NCI-H1930 (cell line): ENCODE measurements at places on chromosomes 12 and 14.

DNA sequence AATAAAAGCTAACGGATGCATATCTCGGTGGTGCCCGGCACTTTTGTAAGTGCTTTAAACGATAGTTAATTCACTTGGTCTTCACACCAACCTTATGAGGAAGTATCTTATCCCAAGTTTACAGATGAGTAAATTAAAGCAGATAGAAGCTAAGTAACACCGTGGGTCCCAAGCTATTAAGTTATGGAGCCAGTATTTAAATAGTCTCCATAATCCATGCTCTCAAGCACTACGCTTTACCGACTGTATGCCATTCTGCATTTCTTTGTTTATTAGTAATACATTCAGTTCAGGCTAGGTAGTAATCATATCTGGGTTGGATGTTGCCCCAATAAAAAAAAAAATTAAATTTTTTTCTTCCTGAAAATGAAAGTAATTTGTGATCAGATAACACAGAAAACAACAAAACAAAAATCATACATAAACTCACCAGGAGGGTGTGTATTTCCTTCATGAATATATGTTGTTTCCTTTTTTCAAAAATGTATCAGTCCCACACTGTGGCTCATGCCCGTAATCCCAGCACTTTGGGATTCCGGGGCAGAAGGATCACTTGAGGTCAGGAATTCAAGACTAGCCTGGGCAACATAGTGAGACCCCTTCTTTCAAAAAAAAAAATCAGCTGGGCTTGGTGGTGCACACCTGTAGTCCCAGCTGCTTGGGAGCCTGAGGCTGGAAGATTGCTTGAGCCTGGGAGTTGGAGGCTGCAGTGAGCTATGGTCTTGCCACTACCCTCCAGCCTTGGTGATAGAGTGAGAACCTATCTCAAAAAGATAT is 1.4 kb upstream of the M6PR start:
- no peak for DNase-seq

- DNase-seq: no peak
These were observed 31.0 kb upstream of the BTG1 start for GRCh38 chr12:92176646-92177045.

- no peak for DNase-seq
These were observed 3.0 kb upstream of the CRACR2A start for GRCh38 chr12:3755898-3756297.

- no peak for DNase-seq
These were observed 268.1 kb downstream of the EGLN3 start for GRCh38 chr14:33682760-33683159.

DNA sequence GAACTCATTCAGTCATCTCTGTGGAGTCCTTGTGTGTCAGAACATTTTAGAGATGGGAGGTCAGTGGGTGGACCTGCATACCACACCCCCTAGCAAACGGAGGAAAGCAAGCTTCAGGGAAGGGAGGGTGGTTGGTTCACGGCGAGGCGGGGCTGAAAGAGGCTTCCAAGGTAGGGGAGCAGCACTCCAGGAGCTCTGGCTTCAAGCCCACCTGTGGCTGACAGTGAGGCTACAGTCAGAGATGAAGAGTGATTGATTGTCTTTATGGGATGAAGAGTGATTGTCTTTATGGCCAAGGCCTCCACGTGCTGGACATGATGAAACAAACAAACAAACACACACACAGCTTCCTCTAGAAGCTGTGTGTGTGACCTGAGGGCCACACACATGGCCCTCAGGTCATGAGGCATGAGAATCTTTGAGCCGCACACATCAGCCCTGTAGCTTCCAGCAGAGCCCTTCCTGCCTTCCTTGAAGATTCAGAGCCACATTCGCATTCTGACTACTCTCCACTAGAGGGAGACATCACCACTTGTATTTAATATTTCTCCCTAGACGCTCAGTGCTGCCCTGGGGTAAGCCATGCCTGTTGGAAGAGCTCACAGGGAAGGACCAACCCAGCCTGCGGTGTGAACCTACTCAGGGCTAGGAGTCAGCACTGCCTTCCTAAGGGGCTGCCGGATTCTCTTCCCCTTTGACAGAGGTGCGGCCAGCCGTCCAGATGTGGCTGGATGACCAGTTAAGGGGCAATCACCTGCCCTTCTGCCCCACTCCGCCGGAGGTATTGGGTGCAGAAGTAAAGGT is 54.4 kb upstream of the KCNA1 start:
- peak; percentile 86 for DNase-seq

DNA sequence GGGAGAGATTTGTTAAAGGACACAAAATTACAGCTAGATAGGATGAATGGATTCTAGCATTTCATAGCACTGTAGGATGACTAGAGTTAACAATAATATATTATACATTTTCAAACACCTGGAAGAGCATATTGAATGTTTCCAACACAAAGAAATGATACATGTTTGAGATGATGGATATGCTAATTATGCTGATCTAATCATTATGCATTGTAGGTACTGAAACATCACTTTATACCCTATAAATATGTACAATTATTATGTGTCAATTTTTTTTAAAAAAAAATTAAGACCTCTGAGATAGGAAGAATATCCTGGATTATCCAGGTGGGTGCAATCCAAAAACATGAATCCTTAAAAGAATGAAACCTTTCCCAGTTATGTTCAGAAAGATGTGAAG is 100.3 kb upstream of the CPNE8 start:
- no peak for DNase-seq

GRCh38 chr12:25645427-25645826 is 92.3 kb upstream of the LMNTD1 start:
- DNase-seq: no peak

- no peak for DNase-seq
These were observed 5.9 kb upstream of the CRIP2 start for GRCh38 chr14:105468621-105469241.
